Activated T-cell treated with anti-CD3 and anti-CD28 coated beads, Interleukin-2, amount 50 U/mL, for 4 hours (primary cell): ENCODE measurements at places on chromosomes 1 and 21. TPM values are rescaled to one million over a fixed set of nuclear protein-coding genes. Genes with fewer than 3 reads are reported as not detected.

ITGB2 gene
- 195 TPM for total RNA-seq

TNFRSF8 gene
- total RNA-seq = 17.5 TPM

SERBP1 gene
- 821 TPM for total RNA-seq

GRCh38 chr1:172657586-172657985 is 1.3 kb upstream of the FASLG start:
- no peak for DNase-seq

- no peak for DNase-seq
These were observed 33.3 kb upstream of the RCC2 start for GRCh38 chr1:17472814-17473213.

FAF1 gene
- 60.1 TPM for total RNA-seq
